ENCODE measurements at places on chromosomes 3 and 15. TPM values are rescaled to one million over a fixed set of nuclear protein-coding genes. Genes with fewer than 3 reads are reported as not detected.

LIPC gene
- not detected for total RNA-seq

USP8 gene
- total RNA-seq, result 69.2 TPM

TXNRD3 gene
- total RNA-seq, result 5.6 TPM

ZNF385D gene
- not detected for total RNA-seq

KNSTRN gene
- total RNA-seq, result 66.8 TPM

DET1 gene
- 11.5 TPM for total RNA-seq

PYGO1 gene
- total RNA-seq, result 13.0 TPM

HCLS1 gene
- total RNA-seq, result 7.3 TPM

C3orf85 gene
- not detected for total RNA-seq

PLAAT1 gene
- 3.7 TPM for total RNA-seq

DALRD3 gene
- 36.8 TPM for total RNA-seq

OR4M2 gene
- not detected for total RNA-seq

MYH15 gene
- 0.14 TPM for total RNA-seq

CADPS gene
- total RNA-seq, result not detected
